GM18507 (cell line): ENCODE measurements at places on chromosomes 16 and 17.

DNA sequence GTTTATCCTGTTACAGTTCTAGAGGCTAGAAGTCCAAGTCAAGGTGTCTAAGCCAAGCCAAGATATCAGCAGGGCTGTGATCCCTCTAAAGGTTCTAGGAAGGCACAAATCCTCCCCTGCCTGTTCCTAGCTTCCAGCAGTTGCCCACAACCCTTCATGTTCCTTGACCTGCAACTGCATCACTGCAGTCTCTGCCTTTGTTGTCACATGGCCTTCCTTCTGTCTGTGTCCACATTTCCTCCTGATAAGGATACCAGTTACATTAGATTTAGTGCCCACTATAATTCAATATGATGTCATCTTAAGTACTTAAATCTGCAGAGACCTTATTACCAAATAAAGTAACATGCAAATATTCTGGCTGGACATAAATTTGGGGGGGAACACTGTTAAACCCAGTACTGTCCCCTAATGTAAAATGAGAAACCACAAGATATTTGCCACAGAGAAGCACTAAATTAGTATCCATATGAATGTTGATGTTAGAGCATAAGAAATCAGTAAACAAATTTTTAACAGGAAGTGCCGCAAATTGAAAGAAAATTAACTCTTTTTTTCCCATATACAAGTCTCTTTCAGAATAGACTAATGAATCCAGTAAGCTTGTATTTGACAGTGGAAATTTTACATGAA lies 4.7 kb downstream of the UQCRC2 start:
- no peak for DNase-seq

DNA sequence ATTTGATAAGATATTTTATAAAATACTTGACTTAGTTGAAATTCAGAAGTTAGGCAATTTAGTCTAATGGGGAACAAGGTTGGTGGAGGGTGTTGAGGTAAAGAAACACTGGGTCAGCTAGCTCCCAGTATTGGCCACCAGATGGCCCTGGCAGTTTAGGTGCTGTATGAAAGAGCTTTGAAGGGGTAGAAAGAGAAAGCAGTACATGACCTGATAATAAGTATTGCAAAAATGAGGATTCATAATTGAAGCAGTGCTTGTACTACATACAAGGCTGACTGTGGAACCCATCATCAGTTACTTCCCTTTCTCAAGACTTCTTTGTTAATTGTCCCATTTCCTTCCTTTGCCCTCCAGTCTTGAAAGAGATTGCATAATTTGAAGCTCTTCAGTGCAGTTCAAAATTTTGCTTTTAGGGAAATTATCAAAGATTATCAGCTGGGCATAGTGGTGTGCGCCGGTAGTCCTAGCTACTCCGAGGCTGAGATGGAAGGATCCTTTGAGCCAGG lies 29.4 kb downstream of the TANC2 start:
- DNase-seq: no peak

DNA sequence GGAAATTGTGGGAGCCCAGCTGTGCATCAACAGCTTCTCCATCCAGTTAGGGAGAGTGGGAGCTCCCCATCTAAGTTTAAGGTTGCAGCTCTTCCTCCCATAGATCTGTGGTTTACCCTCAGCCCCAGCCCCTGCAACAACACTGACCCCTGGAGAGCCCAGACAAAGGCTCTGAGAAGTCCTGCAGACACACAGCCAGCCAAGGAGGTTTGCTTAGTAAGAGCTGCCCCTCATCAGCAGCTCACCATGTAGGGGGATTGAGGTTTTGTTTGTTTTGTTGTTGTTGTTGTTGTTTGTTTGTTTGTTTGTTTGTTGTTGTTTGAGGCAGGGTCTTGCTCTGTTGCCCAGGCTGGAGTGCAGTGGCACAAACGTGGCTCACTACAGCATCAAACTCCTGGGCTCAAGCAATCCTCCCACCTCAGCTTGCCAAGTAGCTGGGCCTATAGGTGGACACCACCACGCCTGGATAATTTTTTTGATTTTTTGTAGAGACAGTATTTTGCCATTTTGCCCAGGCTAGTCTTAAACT lies 138.6 kb downstream of the CLEC16A start:
- no peak for DNase-seq

DNA sequence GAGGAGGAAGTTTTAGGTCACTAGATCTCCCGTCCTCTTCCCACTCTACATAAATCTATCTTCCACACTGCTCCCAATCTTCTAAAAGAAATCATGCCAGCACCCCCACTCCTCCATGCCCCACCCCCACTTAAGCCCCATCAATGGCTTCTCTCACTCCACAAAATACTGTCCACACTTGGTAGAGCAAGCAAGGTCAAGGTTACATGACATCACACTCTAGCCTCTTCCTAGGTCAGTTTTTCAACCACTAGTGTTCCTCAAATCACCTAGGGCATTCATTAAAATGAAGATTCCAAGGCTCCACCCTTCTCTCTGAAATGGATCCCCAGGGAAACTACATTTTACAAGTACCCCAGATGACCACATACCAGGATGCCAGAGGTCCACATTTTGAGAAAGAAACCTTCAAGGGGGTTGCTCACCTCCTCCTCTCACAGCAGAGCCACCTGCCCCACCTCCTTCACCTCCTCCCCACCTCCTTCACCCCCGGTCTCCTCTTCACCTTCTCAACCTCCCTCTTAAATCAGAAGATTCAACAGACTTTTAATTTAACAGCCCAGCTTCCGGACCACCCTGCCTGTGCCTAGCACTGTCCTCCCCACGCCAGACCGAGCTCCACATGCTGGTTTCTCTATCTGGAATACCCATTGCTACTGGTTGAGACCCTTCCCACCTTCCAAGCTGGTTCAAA lies 3.2 kb downstream of the AMFR start:
- no peak for DNase-seq

DNA sequence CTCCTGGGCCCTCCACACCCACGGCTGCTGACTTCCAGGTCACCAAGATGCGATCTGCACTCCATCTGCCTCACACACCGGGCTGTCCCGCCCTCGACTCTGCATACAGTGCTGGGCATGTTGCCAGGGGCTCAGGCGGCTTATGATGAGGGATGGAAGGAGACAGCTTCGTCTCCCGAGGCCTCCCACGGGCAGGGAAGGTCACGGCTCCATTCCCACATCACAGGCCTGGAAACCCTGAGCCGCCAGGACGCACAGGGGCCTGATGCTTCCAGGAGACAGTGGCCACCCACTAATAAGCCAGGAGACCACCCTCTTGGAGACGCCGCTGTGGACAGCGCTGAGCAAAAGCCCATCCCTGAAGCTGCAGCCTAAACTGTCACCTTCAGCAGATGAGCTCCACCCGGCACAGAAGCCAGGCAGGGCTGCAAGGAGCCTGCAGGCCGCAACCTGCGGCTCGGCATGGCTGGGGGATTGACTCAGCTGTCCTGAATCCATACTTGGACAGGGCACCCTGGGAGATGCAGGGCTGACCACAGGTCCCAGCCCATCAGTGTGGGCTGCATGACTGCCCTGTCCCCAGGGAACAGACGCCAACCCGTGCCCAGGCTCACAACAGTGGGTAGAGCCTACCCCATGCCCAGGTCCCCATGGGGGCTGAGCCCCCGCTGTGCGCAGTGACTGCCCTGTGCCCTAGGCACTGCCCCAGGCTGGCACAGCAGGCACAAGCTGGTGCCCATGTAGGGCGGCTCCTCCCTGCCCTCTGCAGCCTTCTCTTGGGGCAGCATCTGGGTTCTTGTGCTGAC lies 34.4 kb downstream of the SLC7A5 start:
- no peak for DNase-seq
